ENCODE measurements at places on chromosomes 1 and 21.

GRCh38 chr1:205376739-205377138, 20.0 kb upstream of the KLHDC8A start:
- DNase-seq = peak; percentile 51

GRCh38 chr1:205073511-205073910, 10.7 kb downstream of the TMEM81 start:
- DNase-seq = no peak

- no peak for DNase-seq
These were observed 38.6 kb upstream of the RALGPS2 start for GRCh38 chr1:178686407-178686806.

- DNase-seq = no peak
These were observed 16.3 kb upstream of the IL10 start for GRCh38 chr1:206788487-206789050.

DNA sequence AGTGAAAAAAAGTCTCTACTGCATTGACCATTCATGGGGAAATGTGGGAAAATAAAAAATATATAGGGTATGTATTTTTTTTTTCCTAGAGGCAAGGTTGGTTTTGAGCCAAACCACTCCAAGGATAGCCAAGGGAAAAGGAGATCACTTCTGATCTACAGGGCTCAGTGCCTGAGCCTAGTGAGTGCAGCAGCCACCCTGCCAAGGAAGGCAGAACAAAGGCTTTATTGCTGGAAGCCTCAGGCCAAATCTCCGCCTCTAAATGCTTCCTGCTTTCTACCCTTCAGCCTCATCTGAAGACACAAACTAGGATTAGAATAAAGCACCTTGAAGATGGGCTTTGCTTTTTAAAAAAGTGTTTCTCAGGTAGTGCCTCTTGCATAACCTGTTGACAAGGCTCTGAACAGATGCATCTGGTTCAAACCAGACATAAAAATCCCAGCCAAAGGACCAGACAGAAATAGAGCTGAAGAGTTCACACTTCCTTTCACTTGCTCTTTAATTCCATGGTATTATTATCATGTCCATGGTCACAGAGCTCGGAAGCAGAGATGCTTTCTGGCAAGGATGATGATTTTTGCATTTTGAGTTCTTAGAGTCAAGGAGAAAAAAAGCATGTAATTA, 10.5 kb downstream of the C1orf115 start:
- DNase-seq = peak; percentile 68

- peak; percentile 70 for DNase-seq
These were observed 12.5 kb upstream of the ATF3 start for GRCh38 chr1:212595787-212596714.

- peak; percentile 55 for DNase-seq
These were observed 34.5 kb upstream of the ATP2B4 start for GRCh38 chr1:203592156-203592555.

GRCh38 chr1:205449750-205450443, 5.9 kb downstream of the BLACAT1 start:
- peak; percentile 75 for DNase-seq

DNA sequence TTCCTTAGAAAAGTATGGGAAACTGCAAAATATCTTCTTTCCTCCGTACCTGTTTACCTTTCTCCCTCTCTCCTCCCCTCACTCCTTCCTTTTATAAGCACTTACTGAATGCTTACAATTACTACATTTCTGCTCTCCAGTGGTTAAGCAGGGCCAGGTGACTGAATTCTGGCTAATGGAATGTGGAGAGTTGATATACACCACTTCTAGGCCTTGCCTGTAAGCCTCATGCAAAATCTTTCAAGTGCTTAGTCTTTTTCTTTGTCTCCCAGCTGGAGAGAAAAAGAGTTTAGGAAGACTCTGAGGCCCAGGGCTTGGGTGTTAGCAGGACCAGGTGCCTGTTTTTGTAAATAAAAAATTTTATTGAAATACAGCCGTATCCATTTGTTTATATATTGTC, 77.7 kb upstream of the CACNA1E start:
- no peak for DNase-seq

GRCh38 chr1:245245021-245245667, 90.4 kb downstream of the KIF26B start:
- DNase-seq = no peak

DNA sequence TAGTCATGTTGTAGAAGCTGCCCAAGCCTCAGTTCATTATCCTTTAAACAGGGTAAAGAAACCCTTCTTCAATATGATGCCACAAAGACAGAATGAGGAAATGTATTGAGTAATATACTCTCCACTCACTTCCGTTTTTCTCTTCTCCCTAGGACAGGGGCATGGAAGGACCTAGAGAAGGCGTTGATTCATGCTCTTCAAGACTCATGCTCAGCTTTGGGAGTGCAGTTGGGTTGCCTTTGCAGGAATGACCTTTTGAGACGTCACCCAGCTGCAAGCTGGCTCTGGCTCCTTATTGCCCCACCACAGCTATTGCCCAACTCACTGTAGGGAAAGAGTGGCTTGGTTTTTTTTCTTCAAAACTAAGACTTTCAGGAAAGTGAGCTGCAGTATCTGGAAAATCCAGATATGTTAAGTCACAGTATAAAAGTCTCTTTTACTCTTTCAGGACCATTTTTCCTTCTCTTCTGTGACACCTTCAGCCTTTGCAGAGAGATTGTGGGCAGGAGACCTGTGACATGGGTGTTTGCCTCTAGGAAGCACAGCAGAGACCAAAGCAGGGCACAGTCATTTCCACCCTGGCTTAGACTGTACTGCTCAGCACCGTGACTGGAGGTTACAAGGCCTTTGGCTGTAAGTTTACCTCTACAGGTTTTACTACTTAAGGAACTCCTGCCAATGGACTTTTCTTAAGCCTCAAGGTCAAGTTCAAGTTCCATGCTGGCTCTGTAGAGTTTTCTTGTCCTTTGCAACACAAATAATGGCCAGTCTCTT, 39.5 kb downstream of the XCL2 start:
- no peak for DNase-seq

GRCh38 chr1:222420633-222421032, 127.3 kb downstream of the HHIPL2 start:
- DNase-seq = no peak

All from umbilical cord (tissue), 2 donors.